Upper lobe of left lung (tissue), 6 donors: ENCODE measurements at places on chromosomes 7 and 10.

GRCh38 chr10:48710647-48711275 lies 26.1 kb downstream of the WDFY4 start:
- DNase-seq = no peak

DNA sequence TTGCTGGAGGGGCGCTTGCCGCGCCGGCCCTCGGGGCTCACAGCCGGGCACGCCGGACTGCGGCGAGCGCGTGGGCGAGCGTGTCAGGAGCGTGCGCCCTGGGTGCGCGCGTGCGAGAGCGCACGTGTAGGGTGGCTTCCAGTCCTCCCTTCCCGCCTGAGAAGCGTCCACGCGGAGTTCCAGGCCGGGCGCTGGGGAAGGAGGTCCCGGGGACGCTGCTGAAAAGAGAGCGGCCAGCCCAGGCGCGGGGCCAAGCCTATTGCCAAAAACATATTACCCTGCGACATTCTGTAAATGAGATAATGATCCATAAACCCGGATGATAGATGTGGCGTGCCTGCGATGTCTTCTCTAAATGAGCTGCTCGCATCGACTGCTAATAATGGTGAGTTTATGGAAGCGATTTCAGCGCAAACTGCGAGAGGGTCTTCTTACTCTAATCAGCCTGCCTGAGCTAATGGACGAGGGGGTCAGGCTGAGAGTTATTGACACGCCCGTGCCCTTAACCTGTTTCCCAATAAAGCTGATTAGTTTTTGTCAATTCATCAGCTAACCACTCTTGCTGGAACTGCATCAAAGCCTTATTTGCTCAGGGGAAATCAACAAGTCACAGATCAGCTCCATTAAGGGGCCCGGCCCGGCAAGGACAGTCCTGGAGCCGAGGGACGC lies 8.0 kb upstream of the MNX1 start:
- no peak for DNase-seq

- DNase-seq = no peak
These were observed 102.0 kb downstream of the SFMBT2 start for GRCh38 chr10:7308826-7309225.

- DNase-seq = no peak
These were observed 335.4 kb upstream of the MGMT start for GRCh38 chr10:129131457-129132132.

DNA sequence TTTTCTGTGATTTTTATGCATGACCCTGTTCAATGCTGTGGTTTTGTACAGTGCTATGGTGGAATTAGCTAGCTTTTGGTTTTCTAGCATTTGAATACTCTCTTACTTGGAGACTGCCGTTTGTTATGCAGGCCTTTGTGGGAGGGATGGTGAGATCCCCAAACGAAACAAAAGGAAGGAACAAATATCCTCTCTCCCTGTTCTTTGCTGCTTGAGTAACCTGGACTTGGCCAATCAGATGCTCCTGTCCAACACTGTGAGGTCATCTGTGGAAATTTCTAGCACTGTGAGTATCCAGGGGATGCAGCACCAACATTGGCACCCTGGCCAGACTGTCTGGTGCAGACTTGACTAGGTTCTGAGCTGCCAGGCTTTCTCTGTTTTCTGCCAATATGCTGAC lies 314.4 kb downstream of the ANKRD30A start:
- no peak for DNase-seq

- DNase-seq = no peak
These were observed 20.2 kb upstream of the SLC35G1 start for GRCh38 chr10:93873420-93874115.

DNA sequence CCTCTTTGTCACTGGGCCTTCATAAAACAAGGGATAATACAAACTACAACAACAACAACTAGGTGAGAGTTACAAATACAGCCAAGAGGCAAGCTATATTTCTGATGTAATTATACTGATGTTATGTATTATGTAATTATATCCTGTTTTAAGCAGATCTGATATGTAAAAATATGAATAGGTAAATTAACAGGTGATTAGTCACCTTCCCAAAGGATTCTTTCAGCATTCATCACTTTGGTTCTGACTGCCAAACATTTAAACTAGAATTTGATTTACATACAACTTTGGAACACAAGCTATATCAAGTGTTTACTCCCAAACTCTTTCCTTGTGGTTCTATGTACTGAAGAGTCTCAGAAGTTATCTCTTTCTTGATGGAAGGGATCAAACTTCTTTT lies 53.7 kb downstream of the BEND7 start:
- no peak for DNase-seq

GRCh38 chr7:1546274-1546908 lies 9.6 kb downstream of the TMEM184A start:
- no peak for DNase-seq

DNA sequence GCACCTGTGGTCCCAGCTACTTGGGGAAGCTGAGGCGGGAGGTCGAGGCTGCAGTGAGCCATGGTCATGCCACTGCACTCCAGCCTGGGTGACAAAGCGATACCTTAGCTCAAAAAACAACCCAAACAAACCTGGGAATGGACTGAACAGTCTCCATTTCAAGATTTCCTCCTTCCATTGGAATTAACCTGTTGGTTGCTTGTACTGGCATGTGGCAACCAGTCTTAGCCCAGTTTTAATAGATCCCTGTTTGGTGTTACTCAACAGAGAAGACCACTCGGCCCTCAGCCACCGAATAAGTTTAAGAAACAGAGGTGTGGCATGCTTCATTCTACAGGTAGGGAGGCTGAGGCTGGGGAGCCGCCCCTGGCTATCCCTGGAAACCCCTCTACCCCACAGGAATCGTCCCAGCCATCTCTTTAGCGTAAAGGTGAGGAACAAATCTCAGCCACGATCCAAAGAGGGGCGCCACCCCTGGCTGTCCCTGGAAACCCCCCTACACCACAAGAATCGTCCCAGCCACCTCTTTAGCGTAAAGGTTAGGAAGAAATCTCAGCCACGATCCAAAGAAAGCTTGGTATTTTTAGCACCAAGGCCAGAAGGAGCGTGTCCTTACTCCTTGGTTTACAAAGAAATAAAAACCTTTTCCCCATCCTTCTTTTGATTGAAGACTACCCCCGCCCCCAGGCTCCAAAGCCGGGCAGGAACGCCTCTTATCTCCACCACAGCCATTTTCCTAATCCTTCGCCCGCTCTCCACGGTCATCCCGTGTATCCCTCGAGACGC lies 861 bp upstream of the TSPAN14 start:
- DNase-seq = no peak

DNA sequence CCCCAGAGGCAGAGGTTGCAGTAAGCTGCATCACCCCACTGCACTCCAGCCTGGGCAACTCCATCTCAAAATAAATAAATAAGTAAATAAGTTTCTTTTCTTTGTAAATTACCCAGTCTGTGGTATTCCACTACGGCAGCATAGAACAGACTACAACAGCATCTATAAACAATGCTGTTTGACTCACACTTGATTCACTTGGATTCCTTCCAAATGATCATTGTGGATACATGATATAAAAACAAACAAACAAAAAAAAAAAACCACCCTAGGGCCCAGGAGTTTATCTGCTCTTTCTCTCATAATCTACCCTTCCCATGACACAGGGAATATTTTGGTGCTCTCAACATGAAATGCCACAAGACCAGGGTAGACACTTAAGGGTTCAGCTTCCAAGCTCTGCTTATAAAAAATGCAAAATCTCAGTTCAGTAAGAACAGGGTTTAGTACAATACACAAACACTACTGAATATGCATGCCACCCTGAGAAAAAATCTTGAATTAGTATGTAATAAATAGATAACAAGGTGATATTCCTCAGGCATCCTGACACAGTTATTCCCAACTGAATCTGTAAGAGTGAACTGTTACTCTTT lies 200.9 kb downstream of the FAM107B start:
- no peak for DNase-seq

- DNase-seq = no peak
These were observed 30.1 kb downstream of the NUDCD3 start for GRCh38 chr7:44460325-44460724.

DNA sequence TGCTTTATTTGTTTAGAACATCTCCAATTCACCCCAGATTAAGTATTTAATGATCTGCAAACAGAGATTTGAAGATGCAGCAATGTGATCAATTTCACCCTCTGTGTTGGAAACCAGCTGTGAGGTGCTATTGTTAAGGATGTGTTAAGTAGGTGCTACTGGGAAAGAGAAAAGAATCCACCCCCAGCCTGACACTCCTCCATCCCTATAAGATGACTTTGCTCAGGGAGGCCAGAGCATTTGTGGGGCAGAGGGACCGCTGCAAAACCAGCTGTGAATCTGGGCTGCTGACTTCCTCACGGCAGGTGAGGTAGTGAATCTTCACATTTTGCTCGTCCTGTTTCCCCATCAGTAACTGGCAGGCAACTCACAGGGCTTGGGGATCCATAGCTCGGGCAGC lies 297.5 kb downstream of the GFRA1 start:
- DNase-seq = no peak

- DNase-seq = no peak
These were observed 295.9 kb upstream of the NFE2L3 start for GRCh38 chr7:25855854-25856782.

- no peak for DNase-seq
These were observed 79.7 kb upstream of the FERD3L start for GRCh38 chr7:19224951-19225350.

- no peak for DNase-seq
These were observed 56.9 kb downstream of the XPNPEP1 start for GRCh38 chr10:109866168-109866994.

- no peak for DNase-seq
These were observed 172.4 kb downstream of the CDCA7L start for GRCh38 chr7:21773326-21773725.

DNA sequence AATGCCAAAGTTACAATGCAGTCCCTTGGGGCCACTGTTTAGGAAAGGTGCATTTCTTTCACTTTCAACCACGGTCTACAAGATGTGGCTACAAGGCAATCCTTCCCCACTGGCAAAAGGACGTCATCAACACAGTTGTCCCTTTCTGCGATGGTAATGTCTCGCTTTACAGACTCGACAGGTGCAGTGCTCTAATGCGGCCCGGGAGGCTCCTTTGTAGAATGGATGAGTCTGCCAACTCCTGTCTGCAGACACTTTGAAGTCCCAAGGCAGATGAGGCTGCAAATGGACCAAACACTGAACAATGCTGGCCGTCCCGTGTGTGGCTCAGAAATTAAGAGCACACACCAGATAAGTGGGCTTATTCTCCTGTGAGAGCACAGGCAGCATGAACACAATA lies 133.7 kb downstream of the PIP4K2A start:
- no peak for DNase-seq

DNA sequence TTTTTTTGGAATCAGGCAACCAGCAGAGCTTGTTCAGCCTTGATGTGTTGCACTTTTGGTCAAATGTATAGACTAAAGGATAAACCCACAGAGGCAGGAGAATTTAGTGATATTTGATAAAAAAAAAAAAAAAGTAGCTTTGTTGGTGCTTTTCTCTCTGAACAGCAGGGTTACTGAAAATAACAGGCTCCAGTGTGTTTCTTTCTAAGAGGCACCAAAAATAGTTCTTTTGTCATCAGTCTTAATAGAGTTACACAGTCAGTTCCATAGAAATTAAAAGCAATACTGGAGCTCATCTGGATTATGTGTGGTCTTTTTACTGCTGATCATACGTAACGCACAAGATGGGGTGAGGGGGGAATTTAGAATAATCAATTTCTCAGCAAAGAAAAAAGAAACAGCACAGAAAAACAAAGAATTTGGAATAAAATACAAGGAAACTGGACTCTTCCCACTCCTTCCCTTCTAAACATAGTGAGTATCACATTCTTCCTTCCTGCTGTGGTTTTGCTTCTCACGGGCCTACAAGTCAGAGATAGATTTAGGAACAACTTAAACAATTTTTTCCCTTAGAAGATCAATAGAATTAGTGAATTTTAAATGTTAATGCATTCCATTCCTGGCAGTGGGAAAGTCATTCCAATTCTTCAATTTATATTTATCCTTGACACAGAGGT lies 178.8 kb upstream of the AKR1E2 start:
- no peak for DNase-seq

- DNase-seq = no peak
These were observed 9.5 kb upstream of the REPIN1 start for GRCh38 chr7:150358988-150359621.

DNA sequence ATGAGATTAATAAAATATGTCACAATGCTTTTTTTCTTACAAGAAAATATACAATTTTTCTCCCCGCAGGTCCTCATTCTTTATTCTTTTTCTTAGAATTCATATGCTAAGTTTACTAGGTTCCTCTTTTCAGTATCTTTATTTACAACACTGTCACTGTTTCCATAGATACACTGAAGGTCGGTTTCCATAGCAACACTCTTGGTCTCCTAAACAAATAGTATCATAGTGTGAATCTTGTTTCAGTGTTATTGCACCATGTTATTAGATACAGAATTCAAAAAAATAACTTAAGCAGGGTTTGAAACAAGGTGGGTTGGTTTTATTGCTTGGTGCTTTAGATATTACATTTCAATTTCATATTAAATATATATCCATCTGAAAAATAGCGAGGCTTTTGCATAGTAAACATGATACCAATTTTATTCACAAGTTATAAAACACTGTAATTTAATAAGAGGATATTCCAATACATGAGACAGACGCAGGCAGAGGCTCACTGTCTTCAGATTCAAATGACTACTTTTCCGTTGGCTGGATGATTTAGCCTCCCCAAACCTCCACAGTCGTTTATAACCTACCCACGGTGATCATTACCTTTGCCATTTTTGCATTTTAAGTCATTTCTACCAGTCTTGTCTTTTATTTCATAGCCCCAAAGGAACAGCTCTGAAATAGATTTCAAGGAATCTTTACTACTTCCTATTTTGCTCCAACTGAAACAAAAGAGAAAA lies 88.9 kb upstream of the KLF6 start:
- no peak for DNase-seq

DNA sequence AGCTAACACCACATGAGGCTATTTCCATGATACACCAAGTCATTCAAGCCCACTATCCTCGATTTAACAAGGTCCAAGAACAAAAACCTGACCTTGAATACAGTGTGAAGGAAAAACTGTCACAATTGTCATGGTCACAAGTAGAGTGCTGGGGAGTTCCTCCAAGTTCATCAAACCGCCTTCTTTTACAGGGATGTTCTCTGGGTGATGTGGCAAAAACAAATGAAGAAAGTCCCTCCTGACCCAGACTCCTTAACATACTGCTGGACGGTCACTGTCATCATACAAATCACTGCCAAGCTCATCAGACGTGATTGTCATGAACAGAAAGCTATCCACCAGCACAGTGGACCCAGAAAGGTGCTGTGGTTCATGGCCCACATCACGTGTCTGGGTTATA lies 28.9 kb downstream of the HIPK2 start:
- no peak for DNase-seq

- no peak for DNase-seq
These were observed 146.5 kb downstream of the SEC23IP start for GRCh38 chr10:120039046-120039445.

- DNase-seq = no peak
These were observed 62.0 kb upstream of the SORCS3 start for GRCh38 chr10:104579136-104579535.

GRCh38 chr10:101293007-101293723 lies 60.8 kb upstream of the BTRC start:
- DNase-seq = no peak

DNA sequence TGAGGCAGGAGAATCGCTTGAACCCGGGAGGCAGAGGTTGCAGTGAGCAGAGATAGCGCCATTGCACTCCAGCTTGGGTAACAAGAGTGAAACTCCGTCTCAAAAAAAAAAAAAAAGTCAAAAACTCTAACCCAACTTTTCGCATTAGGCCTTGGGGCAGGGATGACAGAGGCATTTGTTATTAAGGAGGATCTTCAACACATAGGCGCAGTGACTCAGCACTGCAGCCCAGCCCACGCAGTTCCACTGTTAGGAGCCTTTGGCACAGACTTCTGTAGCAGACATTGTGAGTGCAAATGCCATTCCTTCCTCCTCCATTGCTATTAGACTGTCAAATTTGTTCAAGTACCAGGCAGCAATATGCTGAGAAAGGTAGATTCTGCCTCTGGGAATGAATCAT lies 43.1 kb upstream of the KLHL7 start:
- no peak for DNase-seq
